ENCODE measurements at places on chromosomes 6 and 20.

DNA sequence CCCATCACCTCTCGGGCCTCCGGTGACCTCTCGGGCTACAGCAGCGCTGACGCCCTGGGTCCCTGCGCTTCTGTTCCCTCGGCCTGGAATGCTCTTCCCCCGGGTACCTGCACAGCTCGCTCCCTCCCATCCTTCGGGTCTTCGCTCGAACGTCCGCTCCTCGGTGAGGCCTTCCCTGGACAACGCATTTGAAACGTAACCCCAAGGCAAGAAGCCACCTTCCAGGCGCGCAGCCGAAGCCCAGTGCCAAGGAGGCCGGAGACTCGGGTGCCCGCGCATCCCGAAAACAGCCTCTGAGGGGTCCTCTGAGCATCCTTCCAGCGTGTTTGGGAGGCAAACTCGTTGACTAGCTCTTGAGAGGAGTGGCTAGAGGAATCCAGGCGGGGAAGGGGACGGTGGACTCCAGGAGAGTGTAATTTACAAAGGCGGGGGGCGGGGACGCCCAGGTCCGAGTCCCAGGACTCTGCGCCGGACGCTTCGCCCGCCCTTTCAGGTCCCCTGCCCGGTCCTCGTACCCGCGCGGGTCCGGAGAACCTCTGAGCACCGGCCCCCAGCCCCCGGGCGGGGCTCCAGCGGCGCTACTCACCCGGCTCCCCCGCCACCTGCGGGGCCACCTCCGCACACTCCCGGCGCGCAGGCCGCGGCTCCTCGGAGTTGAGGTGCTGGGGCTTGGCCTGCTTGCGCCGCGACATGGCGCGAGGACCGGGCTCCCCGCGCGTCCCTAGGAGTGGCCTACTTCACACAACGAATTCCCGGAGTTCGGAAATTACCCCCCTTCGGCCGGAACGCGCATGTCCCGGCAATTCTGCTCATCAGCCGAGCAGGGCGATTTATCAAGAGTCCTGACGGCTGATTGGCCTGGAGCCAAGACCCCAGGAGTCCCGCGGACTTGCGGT lies 86.8 kb downstream of the ZFP64 start:
- DNase-seq: peak; percentile 39

DNA sequence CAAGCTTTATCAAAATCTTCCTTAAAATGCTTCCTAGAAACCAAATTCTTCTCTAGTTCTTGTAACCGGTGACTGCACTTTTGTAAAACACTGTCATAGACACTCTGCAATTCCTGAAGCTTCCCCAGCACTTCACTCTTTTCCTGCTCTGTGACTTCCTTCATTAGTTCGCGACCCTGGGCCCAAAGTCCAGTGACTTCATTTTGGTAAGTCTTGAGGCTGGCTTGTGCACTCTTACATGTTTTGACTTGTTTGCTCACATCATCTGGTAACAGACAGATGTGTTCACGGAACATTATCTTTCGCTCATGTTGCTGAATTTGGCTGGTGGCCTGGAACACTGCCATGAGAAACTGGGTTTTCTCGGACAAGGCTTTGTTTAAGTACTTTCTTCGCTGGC lies 306.2 kb downstream of the SYNE1 start:
- DNase-seq: no peak

- DNase-seq: no peak
Observed at GRCh38 chr6:10248378-10248843, 166.5 kb downstream of the TFAP2A start.

- no peak for DNase-seq
Observed at GRCh38 chr20:63268671-63269439, 3.8 kb upstream of the ARFGAP1 start.

DNA sequence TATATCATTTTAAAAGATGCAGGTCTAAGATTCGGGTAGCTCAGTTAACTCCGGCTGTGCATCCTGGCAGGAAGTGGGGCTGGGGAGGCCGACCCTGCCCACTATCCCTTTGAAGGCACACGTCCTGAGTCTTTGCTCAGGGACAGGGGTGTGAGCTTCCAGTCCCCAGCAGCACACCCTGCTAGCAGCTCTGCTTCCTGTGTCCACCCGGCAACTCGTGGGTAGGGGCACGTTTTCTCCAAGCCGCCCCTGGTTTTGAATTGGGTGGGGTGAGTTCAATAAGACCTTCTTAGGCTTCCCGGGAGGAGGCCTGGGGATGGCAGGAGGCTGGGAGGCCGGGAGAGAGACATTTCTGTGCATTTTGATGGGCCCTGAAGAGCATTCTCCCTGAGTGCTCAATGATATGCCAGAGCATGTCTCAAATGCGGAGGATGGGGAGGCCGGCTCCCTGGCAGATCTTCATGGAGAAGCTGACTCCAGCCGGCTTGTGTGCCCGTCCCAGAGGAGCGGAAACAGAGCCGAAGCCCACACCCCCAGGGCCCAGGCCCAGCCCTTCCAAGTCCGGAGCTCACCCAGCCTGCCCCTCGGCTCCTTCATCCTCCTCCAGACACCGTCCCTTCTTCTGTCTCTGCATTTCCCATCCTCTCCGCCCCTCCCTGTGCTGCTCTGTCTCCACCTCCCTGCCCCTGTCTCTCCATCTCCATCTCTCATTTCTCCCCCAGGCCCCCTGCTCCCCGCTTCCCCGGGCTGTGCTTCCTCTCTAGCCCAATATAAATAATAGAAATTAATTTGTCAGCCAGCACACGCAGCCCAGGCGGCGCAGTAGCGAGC lies 36.3 kb upstream of the ZFAND3 start:
- DNase-seq: no peak

- DNase-seq: no peak
Observed at GRCh38 chr20:56653211-56653610, 24.1 kb downstream of the TFAP2C start.

DNA sequence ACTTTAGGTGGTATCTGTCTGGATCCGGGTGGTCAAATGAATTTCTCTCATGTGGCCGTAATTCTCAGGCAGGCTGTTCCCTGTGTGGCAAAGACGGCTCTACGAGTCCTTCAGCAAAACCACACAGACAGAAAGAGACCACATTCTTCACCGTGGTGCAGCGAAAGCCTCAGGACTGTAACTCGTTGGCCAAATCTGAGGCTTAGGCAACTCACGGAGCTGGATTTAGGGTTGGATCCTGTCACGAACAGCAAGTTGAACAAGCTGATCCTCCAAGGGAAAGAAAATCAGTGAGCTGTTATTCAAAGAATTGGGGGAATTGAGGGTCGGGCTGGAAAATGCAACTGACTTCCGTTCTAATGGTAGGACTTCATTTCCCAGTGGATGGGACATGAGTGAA lies 167.4 kb downstream of the ZMYND8 start:
- no peak for DNase-seq

DNA sequence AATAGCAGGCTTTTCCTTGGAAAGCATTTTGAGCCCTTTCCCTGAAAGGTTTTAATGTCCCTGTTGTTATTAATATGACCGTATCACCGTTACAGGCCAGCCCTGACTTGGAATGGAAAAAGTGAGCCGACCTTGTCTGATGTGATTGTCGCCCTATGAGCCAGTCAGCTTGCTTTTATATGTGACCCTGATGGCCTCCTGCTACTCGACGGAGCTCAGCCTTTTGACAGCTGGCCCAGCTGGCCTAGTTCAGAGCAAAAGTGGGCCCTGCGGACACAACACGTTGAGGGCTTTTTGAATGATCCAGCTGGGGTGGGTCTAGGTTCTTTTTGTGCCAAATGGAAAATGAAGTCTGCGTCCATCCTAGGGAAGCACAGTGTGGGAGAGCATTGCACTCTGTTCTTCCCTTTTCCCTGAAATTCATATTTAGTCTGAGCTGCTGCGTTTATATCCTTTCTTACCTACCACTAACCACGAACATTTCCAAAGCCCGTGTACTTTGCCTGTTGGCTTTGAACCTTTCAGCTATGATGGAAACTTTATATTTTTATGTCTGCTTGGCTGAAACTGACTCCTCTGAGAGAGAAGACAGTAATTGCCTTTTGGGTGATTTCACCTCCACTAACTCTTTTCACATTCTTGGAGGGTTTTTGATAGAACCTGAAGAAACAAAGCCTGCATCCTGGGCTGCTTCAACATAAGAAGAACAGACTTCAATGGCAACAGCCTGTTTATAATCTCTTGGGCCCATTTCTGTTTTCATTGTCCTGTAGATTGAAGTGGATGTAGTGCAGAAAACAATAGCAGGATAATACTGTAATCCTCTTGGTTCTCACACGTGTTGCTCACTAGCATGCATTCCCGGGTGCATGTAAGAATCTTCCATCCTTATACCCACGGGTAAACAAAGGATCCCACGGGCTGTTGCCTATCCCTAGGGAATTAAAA lies 121.8 kb upstream of the HDGFL1 start:
- DNase-seq: no peak

DNA sequence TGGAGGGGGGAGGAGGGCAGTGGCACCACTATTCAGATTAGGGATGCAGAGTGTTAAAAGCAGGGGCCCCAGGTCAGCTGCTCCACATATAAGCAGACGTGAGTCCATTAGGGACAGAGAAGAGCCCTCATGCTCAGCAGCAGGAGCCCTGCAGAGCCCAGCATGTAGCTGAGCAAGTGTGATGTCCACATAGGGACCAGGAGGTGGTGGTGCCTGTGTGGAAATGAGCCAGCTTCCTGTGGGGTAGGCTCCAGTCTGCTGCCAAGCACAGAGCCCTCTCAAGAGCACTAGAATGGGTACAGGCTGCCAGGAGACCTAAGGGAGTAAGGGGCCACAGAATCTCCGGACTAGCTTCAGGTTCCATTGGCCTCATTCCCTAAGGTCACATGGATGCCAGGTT lies 57.9 kb upstream of the MLN start:
- no peak for DNase-seq

DNA sequence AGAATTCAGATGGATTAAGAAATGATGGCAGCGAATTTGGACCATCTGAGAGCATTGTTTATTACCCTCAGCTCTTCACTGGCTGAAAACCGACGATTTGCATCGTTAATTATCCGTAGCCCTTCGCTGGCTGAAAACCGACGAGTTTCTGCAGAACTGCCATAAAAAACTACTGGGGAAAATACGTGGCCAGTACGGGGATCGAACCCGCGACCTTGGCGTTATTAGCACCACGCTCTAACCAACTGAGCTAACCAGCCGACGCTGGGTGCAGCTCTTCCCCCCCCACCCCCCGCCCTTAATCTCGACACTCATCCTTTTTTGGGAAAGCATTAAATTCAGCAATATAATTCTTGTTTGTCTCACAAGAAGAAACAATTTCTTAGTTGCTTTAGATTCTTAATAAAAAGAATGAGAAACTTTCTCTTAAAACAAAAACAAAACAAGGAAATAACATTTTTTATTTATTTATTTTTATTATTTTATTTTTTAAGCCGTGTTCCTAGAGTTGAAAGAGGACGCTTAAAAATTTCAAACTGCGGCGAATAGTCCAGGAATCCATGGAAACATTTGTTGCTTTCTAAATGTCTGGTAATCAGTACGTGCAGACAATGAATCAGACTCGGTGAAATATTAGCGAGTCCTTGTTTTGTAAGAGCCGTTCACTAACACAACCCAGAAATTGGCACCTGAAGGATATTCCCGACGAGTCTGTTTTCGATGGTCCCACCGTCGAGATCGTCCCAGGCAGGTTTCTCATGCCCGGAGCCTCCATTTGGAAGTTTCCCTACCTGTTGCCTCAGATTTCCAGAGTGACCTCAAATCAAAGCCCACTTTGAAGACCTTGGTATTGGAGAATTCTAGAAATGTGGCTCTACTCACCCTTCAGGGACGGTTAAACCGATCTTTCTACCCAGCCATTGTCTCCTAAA lies 27.8 kb downstream of the PRSS16 start:
- no peak for DNase-seq

Measured in right renal pelvis (tissue), 4 donors.